Stimulated activated CD8-positive, alpha-beta memory T cell treated with anti-CD3 and anti-CD28 coated beads, Interleukin-12 subunit alpha, Interleukin-12 subunit beta, amount 100 ng/mL, for 4 hours (primary cell): ENCODE measurements at places on chromosomes 1 and 21.

DNA sequence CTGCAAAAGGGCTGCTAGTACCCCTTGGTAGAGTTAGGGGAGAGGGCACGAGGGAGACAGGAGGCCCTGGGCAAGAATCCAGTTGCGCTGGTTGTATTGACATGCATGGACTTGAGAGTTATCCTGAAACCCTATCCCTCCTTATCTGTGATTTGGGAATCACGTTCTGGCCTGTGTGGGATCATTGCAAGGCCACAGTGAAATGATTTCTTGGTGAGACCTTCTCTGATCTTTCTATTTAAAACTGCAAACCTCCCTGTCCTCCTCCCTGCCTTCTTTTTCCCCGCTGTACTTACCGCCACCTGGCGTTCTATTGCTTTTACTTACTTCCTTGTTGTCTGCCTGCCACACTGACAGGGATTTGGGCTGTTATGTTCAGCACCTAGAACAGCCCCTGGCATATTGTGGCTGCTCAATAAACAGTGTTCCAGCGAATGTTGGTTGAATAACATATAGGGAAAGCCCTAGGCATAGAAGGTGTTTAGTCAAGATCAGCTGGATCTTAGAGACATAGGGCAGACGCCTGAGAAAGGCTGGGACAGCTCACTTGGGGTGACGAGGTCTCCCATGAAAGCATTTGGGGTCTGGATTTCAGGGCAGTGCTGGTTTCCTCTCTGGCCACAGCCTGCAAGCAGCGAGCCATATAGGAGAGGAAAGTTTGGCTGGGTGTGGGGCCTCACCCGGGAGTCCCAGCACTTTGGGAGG is 25.6 kb downstream of the ALPL start:
- no peak for DNase-seq

DNA sequence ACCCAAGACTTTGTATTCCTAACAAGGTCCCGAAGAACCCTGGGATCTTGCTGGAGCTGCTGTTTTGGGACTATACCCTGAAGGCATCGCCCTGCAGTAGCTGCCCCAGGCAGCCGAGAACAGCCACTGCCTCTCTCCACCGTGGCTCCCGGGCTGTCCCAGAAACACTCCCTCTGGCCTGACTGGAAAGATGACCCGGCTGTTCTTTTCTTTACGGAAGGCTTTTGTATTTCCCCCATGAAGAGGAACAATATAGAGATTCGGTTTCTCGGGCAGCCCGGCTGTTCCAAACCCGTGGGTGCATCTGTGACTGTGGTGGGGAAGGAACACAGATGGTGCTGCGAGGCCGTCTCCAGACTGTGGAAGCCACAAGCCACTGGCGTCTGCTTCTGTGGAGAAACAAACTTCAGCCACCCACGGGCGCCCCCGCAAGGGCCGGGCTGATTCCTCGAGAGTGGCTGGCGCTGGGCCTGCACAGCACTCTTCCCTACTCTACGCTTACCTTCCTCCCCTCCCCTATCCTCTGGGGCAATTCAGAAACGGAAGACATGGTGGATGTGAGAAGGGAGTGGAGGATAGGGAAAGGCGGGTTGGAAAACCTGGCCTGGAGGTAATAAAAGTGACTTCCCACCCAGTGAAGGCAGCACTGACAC is 33.7 kb upstream of the VASH2 start:
- no peak for DNase-seq

DNA sequence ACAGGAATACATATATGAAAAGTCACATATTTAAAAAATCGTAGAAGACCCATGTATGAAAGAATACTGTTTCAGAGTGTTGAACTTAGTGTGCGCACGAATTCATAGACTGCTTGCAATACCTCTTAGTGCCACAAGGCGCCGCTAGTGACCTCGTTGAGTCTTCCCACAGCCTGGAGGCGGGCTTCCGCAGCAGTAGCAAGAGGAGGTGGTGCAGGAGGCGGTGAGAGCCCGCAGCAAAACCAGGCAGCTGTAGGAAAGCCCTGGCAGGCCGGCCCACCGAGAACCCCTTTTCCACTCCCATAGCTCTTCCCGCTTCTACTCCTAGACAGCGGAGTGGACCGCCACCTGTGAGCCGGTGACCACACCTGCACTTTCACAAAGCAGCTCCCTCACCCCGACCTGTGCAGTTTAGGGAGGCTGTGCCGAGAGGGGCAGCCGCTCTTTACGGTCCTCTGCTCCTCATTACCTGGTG is 23.5 kb downstream of the MTARC1 start:
- DNase-seq, result peak; percentile 42

- no peak for DNase-seq
Measured at GRCh38 chr21:28627261-28627660, 365.4 kb downstream of the LTN1 start.
